ENCODE measurements at places on chromosomes 3 and 15. TPM values are rescaled to one million over a fixed set of nuclear protein-coding genes. Genes with fewer than 3 reads are reported as not detected.
A peak's percentile ranks its signal among the peaks of the same experiment; 100 is the strongest.

HES1 gene
- total RNA-seq = 51.6 TPM

ARPP19 gene
- total RNA-seq = 54.2 TPM

LARP6 gene
- total RNA-seq = 7.3 TPM

MCF2L2 gene
- total RNA-seq = 0.54 TPM

DNAJA4 gene
- 5.4 TPM for total RNA-seq

LRRC2 gene
- total RNA-seq = 0.93 TPM

DNA sequence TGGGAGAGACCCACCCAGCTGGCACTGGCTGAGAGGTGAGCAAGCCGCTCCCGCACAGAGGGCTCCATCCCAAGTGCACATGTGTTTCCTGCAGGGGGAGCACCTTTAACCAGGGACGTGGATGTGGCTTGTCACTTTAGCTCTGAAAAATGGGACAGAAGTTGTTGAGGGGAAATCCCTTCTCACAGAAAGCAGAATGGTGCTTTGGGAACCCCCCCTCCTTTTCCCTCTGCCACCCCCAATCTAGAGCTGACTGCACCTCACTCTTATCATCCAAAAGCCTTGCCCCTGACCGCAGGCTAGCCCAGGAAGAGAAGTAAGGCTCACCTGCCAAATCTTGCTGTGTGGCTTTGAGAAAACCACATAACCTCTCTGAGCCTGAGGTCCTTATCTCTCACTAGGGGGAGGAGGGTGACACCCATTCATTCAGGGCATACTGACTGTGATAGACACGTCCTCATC is 77.9 kb downstream of the RPN1 start:
- H3K4me1 ChIP-seq = no peaks in the 10 kb centered on the region
- H3K27me3 ChIP-seq = no peaks in the 10 kb centered on the region
- DNase-seq = no peak

GRCh38 chr3:122974764-122975162 is 52.8 kb downstream of the SEMA5B start:
- no peak overlapping the region for H3K4me3 ChIP-seq
- H3K4me1 ChIP-seq = no peaks in the 10 kb centered on the region
- no peaks in the 10 kb centered on the region for H3K27me3 ChIP-seq
- DNase-seq = no peak

GRCh38 chr3:40337136-40338108 is 27.9 kb downstream of the EIF1B start:
- no peak overlapping the region for H3K27ac ChIP-seq
- no peaks in the 10 kb centered on the region for H3K27me3 ChIP-seq
- H3K36me3 ChIP-seq = no peaks in the 10 kb centered on the region
- no peak overlapping the region for H3K4me3 ChIP-seq

TUSC7 gene
- not detected for total RNA-seq

KBTBD13 gene
- not detected for total RNA-seq

TIGIT gene
- total RNA-seq = not detected

- H3K27me3 ChIP-seq = no peaks in the 10 kb centered on the region
- H3K36me3 ChIP-seq = no peaks in the 10 kb centered on the region
- H3K4me3 ChIP-seq = no peak overlapping the region
- H3K27ac ChIP-seq = no peak overlapping the region
- H3K4me1 ChIP-seq = no peaks in the 10 kb centered on the region
Measured at GRCh38 chr3:182364723-182365650, 428.3 kb upstream of the ATP11B start.

DNA sequence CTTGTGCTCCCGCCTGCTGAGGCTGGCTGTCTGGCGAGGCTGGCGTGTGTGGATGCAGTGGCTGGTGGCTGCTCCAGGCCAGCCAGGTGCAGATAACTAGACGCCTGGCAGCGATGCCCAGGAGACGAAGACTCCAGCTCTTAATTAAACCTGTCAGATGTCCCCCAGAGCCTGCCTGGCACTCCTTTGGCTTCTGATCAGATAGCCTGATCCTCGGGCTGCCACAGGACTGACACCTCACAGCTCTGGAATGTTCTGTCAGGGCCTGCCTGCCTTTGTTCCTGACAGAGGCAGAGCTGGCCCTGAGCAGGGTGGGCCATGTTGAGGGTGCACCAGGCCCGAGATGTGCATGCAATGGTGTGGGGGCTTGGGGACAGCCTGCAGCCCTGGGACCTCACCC is 36.5 kb downstream of the PLXNA1 start:
- no peak overlapping the region for H3K4me3 ChIP-seq
- peaks cover 2% of the 10 kb centered on the region for H3K36me3 ChIP-seq
- no peak for DNase-seq

DNA sequence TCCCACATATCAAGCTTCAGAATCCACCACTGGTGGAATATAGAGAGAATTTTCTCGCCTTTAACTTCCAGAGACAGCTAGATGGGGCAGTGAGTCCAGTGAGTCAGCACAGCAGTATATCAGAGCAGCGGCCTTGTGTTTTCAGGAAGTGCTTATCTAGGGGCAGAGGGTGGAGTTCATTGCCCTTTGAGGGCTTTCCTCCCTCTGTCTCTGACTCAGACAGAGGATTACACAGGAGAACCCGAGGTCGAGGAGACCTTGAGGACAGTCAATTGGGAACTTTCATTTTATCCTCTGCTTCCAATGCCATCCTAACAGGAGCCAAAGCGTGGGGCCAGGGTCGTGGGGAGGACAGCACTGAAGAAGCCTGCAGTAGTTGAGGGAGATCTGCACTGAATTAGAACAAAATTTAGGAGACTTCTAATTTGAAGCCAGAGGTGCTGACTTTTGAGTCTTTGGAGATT is 109.6 kb upstream of the UMPS start:
- no peaks in the 10 kb centered on the region for H3K36me3 ChIP-seq
- peak overlapping the region; percentile 19 for H3K27ac ChIP-seq
- H3K4me1 ChIP-seq = peaks cover 32% of the 10 kb centered on the region
- H3K4me3 ChIP-seq = no peak overlapping the region

GRCh38 chr3:179297971-179298725 is 24.7 kb upstream of the ZNF639 start:
- H3K4me1 ChIP-seq = no peaks in the 10 kb centered on the region
- H3K27ac ChIP-seq = no peak overlapping the region
- H3K36me3 ChIP-seq = no peaks in the 10 kb centered on the region

DNA sequence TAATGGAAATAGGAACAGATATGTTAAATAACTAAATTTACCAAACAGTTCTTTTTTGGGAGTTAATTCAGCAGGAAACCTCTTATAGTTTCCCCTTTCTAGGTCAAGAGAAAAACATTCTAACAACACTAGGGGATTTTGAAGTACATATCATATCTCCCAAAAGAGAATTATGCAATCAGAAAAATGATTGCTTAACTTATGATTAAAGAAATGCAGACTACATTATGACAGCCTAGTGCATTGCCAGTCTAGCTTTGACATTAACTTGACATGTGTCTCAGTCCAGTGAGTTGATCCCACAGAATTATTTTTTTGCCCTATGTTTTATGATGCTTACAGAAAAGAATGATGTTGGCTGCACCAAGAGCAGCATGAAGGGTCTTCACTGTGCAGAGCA is 31.7 kb upstream of the NPHP3 start:
- no peaks in the 10 kb centered on the region for H3K27me3 ChIP-seq
- no peak overlapping the region for H3K27ac ChIP-seq
- H3K36me3 ChIP-seq = no peaks in the 10 kb centered on the region
- no peak overlapping the region for H3K4me3 ChIP-seq
- no peak for DNase-seq
- H3K4me1 ChIP-seq = no peaks in the 10 kb centered on the region

- no peaks in the 10 kb centered on the region for H3K4me1 ChIP-seq
- H3K36me3 ChIP-seq = no peaks in the 10 kb centered on the region
- DNase-seq = no peak
- H3K27me3 ChIP-seq = no peaks in the 10 kb centered on the region
- H3K27ac ChIP-seq = no peak overlapping the region
Measured at GRCh38 chr15:63185206-63185605, 4.2 kb upstream of the RAB8B start.

EFHB gene
- not detected for total RNA-seq

DNA sequence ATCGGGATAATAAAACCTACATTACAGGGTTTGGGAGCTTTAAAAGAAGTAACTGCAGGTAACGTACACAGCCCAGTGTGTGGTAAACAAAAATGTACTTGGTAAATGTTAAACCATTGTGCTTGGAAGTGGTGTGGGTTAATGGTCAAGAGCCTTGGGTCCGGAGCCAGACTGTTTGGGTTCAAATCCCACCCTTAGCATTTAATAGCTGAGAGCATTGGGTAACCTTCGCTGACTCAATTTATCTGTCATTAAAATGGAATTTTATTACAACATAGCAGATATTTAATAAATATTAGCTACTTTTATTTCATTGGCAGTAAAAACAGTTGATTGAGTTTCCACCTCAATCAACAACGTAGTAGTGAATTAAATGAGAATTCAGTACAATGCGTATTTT is 1.5 kb downstream of the FSTL1 start:
- H3K4me1 ChIP-seq = peaks cover 5% of the 10 kb centered on the region
- no peak overlapping the region for H3K27ac ChIP-seq
- no peak overlapping the region for H3K4me3 ChIP-seq

GRCh38 chr3:175212896-175213295 is 353.8 kb downstream of the NAALADL2 start:
- H3K27ac ChIP-seq = no peak overlapping the region
- no peaks in the 10 kb centered on the region for H3K4me1 ChIP-seq
- H3K27me3 ChIP-seq = no peaks in the 10 kb centered on the region
- no peaks in the 10 kb centered on the region for H3K36me3 ChIP-seq

DNA sequence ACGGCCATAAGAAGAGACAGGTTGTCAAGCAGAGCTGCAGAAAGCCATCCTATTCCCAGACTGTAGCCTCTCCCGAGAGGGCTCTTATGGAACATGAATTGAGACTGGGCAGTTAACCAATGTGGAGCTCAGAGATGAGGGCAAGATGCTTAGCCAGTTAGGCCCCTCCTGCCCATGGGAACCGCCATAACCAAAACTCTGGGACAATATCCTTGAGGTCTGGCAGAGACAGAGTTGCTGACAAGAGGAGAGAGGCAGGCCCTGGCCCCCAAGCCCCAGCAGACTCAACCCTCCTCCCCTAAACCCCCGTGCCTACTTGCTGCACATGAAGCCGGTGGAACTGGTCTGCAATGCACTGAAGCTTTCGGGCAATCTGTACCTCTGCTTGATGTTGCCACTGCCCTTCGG is 4.8 kb downstream of the BMF start:
- no peak for DNase-seq
- H3K27ac ChIP-seq = peak overlapping the region; percentile 93
- H3K36me3 ChIP-seq = no peaks in the 10 kb centered on the region

SEMA3F gene
- total RNA-seq = 7.7 TPM

DNA sequence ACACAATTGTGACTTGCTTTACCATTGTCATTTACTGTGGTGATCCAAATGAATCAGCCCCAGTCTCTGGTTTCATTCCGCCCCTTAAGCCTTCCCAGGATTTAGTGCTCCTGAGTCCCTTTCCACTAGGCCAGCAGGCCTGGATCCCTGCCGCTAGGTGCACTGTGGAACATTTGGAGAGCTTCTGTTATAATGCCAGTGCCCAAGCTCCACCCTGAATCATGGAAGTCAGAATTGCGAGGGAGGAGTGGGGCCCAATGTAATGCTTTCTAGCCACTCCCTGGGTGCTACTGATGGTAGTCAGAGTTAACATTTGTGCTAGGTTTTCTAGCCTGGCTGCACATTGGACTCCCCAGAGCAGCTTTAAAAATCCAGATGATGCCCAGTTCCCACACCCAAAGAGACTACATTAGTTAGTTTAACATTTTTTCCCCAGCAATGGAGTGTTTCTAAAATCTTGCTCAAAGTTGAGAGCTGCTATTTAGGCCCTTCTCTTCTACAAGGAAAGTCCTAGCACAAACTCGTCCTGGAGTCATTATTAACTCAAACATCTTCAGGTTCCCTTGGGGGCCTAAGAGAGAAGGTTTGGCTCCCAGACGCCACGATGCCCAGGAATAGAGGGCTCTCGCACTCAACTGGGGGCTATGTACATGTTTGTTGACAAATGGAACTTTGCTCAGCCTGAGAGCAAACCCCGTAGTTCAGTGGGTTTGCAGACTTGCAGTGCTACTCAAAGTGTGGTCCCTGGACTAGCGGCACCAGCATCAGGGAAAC is 366.7 kb upstream of the PROK2 start:
- H3K4me3 ChIP-seq = no peak overlapping the region
- H3K36me3 ChIP-seq = no peaks in the 10 kb centered on the region
- no peak overlapping the region for H3K27ac ChIP-seq

DNA sequence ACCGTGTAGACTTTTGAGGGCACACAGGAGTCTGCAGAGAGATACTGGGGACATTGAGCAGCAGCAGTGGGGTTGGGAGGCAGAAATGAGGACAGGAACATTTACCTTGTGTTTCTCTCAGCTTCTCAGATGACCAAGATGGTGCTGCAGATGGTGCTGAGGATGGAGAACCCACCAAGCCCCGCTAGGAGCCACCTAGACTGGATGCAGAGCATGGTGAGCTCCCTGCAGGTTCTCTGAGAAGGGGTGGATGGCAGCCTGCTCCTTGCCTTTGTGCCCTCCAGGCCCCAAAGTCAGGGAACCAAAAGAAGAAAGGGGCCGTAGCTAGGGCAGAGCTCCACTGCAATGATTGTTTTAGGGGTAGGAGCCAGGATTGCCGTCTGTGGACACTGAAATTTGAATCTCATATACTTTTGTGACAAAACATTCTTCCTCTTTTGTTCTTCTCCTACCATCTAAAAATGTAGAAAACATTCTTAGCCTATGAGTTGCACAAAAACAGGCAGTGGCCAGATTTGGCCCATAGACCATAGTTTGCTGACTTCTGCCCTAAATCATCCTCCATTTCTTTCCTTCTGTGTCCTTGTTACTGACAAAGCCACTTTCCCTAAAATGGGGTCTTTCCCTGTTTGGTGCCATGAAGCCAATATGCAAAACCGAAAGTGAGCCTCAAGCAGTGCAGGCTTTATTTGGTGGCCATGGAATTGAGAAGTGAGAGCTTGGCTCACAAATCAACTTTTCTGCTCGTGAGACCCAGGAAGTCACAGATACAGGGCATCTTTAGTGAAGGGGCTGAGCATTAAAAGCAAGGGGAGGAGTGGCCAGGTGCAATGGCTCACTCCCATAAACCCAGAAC is 11.9 kb upstream of the MUC20 start:
- H3K36me3 ChIP-seq = peaks cover 5% of the 10 kb centered on the region
- no peaks in the 10 kb centered on the region for H3K4me1 ChIP-seq
- no peak overlapping the region for H3K27ac ChIP-seq
- no peak overlapping the region for H3K4me3 ChIP-seq
- H3K27me3 ChIP-seq = no peaks in the 10 kb centered on the region

- no peaks in the 10 kb centered on the region for H3K36me3 ChIP-seq
- no peak for DNase-seq
- no peak overlapping the region for H3K27ac ChIP-seq
- H3K4me1 ChIP-seq = no peaks in the 10 kb centered on the region
Measured at GRCh38 chr3:88321363-88322050, 171.7 kb downstream of the C3orf38 start.

KIF7 gene
- total RNA-seq = 0.55 TPM

GRCh38 chr3:148992027-148992634 is 791 bp downstream of the GYG1 start:
- H3K4me1 ChIP-seq = peaks cover 4% of the 10 kb centered on the region
- peak overlapping the region; percentile 87 for H3K4me3 ChIP-seq
- no peaks in the 10 kb centered on the region for H3K36me3 ChIP-seq
- DNase-seq = peak; percentile 80
- H3K27me3 ChIP-seq = no peaks in the 10 kb centered on the region
- H3K27ac ChIP-seq = peak overlapping the region; percentile 94

PARP15 gene
- 0.78 TPM for total RNA-seq

GRCh38 chr3:183911087-183911486 is 26.4 kb upstream of the PARL start:
- no peaks in the 10 kb centered on the region for H3K36me3 ChIP-seq
- H3K4me3 ChIP-seq = no peak overlapping the region
- no peak for DNase-seq
- H3K4me1 ChIP-seq = no peaks in the 10 kb centered on the region
- no peaks in the 10 kb centered on the region for H3K27me3 ChIP-seq
- no peak overlapping the region for H3K27ac ChIP-seq
